ENCODE measurements at places on chromosomes 11 and 22.

DNA sequence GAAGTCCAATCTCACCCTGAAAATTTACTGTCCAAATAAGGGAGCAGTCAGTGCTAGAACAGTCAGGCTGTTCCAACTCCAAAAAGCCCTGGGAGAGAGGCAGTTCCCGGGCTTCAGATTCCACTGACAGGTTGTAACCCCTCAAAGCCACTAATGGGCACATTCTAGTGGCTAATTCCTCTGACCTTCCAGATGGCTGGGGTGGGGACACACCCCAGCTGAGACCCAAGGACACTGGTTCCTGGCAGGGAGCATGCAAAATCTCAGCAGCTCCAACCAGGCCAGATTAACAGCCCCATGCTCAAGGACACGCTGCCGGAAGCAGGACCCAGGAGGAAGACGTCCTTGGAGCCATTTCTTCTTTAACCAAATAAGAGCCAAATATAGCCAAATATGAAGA lies 92.7 kb downstream of the RPL27A start:
- DNase-seq: no peak

DNA sequence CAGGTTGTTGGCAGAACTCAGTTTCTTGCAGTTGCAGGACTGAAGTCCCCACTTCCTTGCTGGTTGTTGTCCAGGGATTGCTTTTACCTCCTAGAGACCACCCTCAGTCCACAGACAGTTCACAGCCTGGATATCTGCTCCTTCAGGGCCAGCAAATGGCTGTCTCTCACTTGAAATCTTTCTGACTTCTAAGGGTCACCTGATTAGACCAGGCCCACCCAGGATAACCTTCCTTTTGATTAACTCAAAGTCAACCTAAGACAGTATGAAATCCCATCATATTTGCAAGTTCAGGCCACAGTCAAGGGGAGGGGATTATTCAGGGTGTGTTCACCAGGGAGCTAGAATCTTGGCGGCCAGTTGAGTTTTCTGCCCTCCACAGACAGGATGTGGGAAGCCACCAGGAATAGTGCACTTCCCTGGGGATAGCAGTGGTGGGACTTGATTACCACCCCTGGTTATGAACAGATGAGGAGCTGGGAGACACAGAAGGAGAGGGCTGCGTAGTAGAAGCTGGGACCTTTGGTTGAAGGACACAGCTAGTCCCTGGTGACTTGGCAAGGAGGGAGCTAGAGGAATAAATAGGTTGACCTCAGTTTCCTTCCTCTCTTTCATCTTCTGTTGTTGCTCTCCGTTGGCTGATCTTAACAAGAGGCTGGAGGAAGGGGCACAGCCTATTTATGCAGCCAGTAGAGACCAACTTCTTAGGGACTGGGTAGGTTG lies 33.4 kb downstream of the MIAT start:
- DNase-seq: no peak

GRCh38 chr11:61062181-61062930 lies 39.9 kb upstream of the CD5 start:
- DNase-seq: no peak

DNA sequence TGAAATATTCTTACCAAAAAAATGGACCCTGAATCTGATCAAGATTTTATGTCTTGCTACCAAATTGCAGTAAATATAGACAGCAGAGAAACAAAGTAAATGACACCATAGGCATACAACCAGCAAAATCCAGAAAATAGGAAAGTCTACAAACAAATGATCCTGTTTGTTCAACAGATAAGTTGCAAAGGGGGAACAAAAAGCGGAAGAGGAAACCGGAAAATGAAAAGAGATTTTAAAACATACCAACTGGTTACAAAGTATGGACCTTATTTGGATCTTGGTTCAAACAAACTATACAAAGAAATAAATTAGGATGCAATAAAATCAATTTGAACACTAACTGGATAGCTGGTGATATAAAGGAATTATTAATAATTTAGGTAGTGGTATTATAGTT lies 92.0 kb downstream of the TMPRSS5 start:
- no peak for DNase-seq

- DNase-seq: no peak
These were observed 26.4 kb downstream of the KCNQ1 start for GRCh38 chr11:2471048-2471803.

DNA sequence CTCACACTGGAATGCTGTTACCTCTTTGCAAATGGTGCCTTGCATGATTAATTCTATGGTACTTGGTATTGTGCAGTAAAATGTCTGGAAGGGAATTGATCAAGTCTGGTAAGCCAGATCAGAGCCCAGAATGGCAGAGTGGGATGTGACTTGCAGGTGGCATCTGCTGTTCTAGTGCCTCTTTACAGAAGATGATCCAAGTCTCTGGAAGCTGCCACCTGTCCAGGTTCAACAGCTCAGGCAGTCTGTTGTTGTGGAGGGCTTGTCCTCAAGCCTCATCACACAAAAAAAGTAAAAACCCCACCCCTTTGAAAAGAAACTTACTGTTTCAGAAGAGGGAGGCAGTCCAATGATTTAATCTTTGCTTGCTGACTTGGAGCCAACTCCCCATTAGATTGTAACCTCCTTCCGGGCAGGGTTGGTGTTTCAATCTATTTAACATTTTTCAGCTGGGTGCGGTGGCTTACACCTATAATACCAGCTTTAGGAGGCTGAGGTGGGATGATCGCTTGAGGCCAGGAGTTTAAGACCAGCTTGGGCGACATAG lies 17.1 kb downstream of the ZNRF3 start:
- no peak for DNase-seq

DNA sequence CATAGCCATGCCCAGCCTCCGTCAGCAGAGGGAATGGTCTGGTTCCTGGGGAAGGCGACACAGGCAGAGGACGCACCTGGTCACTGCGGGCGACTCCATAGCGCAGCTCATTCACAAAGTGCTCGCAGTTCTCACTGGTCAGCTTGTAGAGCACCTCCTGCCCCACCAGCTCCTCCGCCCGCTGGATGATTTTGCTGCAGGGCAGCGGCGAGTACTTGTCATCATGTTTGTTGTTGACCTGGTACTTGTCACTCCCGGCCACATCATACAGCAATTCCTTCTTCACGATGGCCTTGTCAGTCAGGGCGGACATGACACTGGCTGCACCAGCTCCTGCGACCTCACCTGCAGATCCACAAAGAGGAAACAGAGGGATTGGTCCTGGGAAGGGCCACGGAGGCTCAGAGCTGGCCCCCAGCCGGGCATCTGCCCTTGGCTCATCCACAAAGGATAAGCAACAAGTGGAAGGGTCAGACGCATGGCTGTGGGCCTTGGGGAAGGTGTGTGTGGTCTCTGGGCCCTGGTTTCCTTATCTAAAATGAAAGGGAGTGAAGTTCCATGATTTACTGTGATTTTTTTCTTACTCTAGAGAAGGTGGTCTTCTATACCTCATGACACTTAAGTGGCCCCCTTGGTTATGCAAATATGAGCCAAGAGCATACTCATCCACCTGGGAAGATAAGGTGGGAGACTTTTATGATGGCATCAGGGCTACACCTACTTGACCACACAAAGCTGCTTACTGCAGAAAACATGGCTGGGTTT lies 24.0 kb downstream of the PLAAT3 start:
- DNase-seq: no peak

DNA sequence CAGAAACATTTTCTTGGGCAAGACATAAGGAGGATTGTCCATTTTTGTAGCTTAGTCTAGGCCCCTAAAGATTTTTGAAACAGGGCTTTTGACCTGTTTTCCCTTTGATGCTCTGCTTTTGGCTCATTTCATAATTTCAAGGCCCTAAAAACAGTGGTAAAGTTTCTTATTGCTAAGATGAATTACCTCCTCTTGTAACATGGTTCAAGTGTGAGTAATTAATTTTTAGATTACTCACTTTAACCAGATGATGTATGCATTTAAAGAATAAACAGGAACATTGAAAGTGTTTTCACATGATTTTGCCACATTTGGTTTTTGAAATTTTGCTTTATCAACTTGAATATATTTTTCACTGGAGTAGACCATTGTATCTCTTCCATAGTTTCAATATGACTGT lies 1.2 kb downstream of the RAG2 start:
- DNase-seq: no peak

DNA sequence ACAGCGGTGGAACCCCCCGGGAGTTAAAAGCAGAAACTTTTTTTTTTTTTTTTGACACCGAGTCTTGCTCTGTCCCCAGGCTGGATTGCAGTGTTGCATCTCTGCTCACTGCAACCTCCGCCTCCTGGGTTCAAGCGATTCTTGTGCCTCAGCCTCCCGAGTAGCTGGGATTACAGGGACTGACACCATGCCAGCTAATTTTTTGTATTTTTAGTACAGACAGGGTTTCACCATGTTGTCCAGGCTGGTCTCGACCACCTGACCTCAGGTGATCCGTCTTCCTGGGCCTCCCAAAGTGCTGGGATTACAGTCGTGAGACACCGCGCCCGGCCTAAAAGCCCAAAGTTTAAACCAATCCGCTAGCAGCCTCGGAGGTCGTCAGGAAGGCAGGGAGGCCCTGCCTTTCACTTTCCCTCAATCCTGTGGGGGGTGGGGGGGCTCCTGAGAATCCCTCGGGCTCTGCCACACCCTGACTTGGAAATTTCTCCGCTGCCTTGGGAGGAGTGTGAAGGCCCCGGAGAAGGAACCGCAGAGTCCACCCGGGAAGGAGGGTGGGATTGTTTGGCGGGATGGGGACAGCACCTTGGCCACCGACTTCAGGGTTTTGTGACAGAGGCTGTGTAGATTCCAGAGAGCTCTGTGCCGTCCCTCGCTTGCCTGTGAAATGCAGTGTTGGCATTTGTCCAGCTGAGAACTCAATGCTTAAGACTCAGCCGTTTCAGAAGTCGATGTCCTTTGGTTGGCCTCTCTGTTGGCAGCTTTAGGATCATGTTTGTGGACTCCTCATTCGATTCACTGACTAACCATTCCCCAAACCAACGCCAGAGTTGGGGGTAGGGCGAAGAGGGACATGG lies 1.0 kb downstream of the ARHGAP8 start:
- DNase-seq: no peak

DNA sequence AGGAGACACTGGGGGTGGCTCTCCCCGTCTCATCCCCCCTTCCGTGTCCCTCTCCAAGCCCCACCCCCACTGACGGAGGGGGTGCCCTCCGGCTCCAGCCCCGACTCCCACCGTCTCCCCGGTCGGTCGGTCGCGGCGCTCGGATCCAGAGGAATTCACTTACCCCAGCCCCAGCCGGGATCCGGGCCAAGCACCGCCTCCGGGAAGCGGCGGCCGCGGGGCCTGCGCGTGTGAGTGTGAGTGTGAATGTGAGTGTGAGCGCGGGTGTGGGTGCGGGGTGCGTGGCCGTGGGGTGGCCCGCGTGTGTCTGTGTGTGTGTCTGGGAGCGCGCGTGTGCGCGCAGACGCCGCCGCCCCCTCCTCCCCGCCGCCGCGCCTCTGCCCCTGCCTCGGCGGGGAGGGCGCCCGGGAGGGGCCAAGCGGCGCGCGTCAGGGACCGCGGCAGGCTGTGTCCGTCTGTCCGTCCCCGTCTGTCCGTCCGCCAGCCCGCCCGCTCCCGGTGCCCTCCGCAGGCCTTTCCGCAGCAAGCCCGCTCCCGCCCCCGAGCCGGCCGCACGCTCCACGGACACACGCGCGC lies at the start of gene ELFN2:
ELFN2 (minus strand) TSS at position 345 of the 576 bp plus-strand sequence. CDS start 51,945 bp downstream, outside the sequence.
- DNase-seq: no peak

GRCh38 chr11:67356864-67357561 lies 3.7 kb upstream of the POLD4 start:
- peak; percentile 40 for DNase-seq

DNA sequence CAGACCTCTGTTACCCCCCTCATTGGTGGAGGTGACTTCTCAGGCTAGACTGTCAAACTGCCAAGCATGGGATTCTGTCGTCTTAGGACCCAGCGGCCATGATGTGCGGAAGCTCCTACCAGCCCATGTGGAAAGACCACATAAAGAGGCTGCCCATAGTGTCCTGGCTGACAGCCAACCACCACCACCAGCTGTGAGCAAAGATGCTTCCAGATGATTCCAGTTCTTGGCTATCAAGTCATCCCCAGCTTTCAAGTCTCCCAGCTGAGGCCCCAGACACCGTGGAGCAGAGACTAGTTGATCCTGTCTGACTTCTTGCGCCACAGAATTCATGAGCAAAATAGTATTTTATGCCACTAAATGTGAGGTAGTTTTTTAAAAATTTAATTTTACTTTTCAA lies 32.9 kb downstream of the SCUBE1 start:
- no peak for DNase-seq

DNA sequence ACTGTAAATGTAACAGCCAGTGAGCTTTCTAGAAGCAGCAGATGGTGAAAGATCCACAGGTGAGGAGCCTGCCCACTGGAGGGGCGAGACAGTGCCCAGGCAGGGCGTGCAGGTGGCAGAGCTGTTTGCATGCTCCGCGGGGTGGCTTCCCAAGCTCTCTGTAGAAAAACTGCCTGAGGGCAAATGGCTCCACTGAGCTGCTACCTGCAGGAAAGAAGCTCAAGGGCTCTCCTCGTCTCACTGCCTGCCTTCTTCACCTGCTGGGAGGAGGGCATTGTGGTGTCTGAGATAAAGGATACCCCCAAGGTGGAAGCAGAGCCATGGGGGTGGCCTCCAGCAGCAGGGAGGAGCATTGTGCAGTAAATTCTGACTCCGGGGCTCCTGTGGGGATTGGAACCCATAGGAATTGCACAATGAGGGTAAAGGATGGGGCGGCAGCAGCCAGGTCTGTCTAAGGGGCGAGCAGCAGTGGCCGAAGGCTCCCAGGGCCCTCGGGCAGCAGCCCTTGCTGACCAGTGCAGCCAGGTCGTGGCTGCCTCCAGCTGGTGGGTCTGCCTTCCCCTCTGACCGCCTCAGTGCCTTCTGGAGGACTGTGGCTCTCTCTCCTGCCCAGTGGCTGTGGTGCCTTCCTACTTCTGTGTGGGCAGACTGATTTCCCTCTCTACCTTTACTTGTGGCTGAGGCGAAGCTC lies 28.0 kb upstream of the CABP7 start:
- DNase-seq: no peak

DNA sequence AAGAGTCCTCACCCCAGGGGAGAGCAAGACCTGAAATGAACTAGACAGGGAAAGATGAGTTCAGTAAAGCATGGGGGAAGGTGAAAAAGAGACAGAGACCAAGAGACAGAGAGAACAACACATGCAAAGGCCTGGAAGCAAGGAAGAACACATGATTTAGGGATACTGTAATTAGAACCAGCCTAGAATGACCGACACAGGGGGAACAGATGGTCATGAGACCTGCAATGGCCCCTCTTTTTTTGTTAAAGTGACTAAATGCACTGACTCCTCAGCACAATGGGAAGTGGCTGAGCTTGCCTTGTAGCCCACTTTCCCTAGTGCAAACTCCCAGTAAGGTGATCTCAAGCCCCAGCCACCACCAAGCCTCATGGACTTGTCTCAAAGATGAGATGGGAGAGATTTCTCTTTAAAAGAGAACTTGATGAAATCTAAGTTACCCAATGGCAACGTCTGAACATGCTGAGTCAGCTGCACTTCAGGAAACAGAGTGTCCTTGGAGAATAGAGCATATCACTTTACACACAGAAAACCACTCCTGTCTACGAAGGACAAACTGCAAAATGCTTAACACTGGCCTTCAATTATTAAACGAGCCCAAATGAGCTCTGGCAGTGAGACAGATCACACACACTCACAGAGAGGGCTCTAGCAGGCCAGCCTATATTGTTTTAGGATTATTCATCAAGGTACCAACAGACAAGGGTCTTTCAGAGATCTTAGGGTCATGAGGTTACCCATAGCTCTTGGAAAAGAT lies 91.0 kb downstream of the SERGEF start:
- DNase-seq: no peak

GRCh38 chr11:15716550-15716949 lies 601.8 kb downstream of the INSC start:
- no peak for DNase-seq
